H1 (cell line): ENCODE measurements at places on chromosomes 7 and 10. TPM values are rescaled to one million over a fixed set of nuclear protein-coding genes. Genes with fewer than 3 reads are reported as not detected.

The CLDN3 gene
- total RNA-seq, result 19.1 and 20.8 TPM in 2 replicates

The SKAP2 gene
- total RNA-seq, result 5.1 and 5.3 TPM in 2 replicates

The PON1 gene
- total RNA-seq, result not detected in 2 replicates

The KCNH2 gene
- total RNA-seq, result 7.7 and 8.0 TPM in 2 replicates

The LUC7L2 gene
- total RNA-seq, result 64.1 and 67.8 TPM in 2 replicates

The KNDC1 gene
- 16.7 and 19.3 TPM in 2 replicates for total RNA-seq

The COMMD3 gene
- 2.3 and 2.7 TPM in 2 replicates for total RNA-seq

The MAGI2 gene
- total RNA-seq, result 27.0 and 27.3 TPM in 2 replicates

The FAM237B gene
- not detected in 2 replicates for total RNA-seq

- DNase-seq, result peak; percentile 54
These were observed 1.1 kb downstream of the NDUFB2 start for GRCh38 chr7:140697447-140698143.

DNA sequence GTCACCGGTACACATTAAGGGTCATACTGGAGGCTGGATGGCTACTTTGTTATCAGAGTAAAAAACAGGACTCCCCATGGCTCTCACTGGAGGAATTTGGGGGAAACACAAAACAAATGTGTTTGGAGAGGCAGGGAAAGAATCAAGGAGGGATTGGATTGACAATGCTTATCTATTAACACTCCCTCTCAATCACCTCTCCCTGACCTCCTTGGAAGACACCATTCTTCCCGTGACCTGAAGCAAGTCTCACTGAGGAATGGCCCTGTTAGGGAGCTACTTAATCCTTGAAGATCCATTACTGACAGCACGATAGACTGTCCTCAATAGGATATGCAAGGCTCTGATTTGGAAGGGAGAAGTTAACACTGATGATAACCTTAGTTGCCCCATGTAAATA is 242.1 kb upstream of the PTN start:
- no peak for DNase-seq

GRCh38 chr7:1324028-1324900 is 91.6 kb downstream of the UNCX start:
- no peak for DNase-seq

DNA sequence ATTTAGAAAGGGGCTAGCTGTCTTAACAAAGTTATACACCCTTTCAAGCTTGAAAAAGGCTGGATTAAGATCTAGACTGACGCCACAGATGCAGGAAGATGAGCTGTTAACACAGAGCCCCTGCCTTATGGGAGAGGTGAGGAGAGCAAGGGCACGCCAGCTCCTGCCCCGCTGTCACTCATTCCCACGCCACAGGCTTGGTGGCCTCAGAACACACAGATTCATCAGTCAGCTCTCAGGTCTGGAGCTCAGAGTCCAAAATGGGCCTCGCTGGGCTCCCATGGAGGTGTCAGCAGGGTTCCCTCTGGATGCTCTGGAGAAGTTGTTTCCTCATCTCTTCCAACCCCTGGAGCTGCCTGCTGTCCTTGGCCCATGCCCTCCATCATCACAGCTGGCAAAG is 554.2 kb downstream of the TCERG1L start:
- no peak for DNase-seq

DNA sequence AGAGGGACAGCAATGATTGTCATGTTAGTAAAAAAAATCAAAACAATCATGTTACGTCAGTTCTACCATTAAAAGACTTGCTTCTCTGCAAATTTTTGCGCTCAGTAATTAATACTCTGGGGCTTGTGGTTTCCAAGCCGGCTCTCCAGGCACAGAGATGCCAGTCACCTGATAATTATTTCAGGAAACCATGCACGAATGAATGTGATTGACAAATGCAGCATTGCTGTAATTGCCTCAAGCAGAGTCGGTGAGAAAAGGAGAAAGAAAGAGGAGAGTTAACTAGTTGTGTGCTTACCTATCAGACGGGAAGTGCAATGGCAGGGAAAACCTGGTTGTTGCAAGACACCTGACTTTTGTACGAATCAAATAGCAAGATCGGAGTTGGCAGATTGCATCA is 609.8 kb upstream of the MKI67 start:
- no peak for DNase-seq

- DNase-seq, result no peak
These were observed 19.3 kb downstream of the MACC1 start for GRCh38 chr7:20197837-20198236.

GRCh38 chr7:120864141-120864900 is 6.4 kb upstream of the TSPAN12 start:
- DNase-seq, result no peak

- no peak for DNase-seq
These were observed 9.1 kb downstream of the MDFIC start for GRCh38 chr7:114930829-114931655.

DNA sequence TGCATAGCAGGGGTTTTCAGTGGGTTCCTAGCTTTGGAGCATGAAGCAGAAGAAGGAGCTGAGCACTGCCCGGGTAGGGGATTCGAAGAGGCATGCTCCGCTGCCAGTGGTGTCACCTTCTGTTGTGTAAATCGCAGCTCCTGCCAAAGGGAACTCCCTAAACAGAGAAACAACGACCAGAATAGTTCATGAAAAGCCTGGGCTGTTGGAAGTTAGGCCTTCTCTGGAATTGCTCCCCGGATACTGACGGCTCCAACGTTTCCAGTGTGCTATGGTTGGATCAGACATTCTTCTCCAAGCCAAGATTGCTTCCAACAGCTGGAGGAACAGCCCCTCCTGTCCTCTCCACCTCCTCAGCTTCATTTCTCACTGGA is 546.0 kb upstream of the FZD8 start:
- peak; percentile 84 for DNase-seq

DNA sequence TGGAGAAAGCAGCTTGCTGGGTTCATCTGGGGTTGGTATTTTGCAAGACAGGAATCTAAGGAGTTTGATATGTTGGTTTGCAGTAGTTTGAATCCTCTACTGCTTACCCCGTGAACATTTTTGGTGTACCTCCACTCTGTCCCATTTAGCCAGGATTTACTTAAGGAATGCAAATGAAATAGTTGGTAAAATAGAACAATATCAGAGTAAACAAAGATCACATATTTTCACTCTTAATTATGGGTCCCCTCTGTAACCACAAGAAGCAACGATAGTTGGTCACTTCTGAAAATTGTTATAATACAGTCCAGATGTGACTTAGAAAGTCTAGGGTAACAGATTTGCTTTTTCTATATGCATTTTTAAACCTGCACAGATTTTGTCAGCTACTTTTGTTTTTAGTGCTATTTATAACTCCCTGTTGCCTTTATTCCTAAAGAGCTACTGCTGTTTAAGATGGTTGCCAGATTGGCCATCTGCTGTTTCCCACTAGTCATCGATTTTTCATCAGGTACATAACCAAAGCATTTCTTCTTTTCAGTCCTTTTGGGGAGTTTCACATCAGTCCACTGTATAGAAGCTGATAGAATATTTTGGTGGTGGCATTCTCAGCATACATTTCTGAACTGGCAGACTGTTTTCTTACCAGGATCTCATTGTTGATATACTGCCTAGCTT is 37.6 kb downstream of the MAPK8 start:
- DNase-seq, result no peak
